ENCODE measurements at places on chromosomes 6 and 20.
A peak's percentile ranks its signal among the peaks of the same experiment; 100 is the strongest.

DNA sequence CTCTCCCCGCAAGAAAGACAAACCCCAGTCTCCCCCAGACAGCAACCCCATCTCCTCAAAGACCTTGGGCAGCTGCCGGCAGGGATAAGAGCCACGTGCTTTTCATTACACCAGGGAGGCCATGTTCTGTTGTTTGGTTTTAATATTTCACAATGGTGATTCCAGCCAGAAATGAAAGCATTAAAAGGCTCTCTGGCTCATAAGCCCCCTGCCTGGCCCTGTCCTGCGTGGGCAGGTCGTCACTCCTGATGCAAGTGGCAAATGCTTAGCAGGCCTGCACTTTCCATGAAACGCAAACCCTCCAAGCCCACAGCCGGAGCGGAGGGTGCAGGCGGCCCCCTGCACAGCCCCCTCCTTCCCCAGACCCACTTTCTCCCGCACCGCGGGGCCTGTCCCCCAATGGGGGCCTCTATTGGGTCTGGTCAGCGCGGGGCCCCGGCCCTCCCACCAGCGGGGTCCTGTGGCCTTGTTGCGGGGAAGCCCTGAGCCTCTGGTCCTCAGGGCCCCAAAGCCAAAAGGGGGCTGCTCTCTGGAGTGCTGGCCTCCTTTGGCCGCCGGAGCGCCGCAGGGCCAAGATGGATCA, 77.2 kb downstream of the TMEM242 start:
- no peak overlapping the region for H3K4me3 ChIP-seq
- peaks cover 13% of the 10 kb centered on the region for H3K4me1 ChIP-seq
- no peaks in the 10 kb centered on the region for H3K27me3 ChIP-seq
- no peak overlapping the region for H3K27ac ChIP-seq
- DNase-seq: no peak

GRCh38 chr6:74091136-74091793, 395.3 kb downstream of the CD109 start:
- H3K4me3 ChIP-seq: no peak overlapping the region
- no peaks in the 10 kb centered on the region for H3K36me3 ChIP-seq
- no peaks in the 10 kb centered on the region for H3K4me1 ChIP-seq
- H3K27ac ChIP-seq: no peak overlapping the region
- DNase-seq: no peak

DNA sequence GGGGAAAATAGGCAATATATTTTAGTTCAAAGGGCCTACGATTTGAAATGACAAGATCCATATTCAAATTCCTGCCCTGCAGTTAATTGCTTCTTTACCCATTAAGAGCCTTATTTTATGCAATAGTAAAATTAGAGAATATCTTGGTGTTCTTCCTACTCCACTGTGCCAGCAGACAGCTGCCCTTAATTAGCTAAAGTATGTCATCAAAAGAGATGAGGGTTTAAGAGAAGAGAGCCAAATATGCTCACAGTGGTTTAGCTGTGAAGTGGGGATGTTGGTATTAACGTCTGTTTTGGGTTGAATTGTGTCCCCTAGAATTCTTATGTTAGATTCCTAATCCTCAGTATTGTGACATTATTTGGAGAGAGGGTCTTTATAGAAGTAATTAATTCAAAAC, 148.1 kb downstream of the MOXD1 start:
- no peaks in the 10 kb centered on the region for H3K27me3 ChIP-seq
- no peak overlapping the region for H3K27ac ChIP-seq
- H3K4me1 ChIP-seq: no peaks in the 10 kb centered on the region
- H3K4me3 ChIP-seq: no peak overlapping the region
- no peaks in the 10 kb centered on the region for H3K36me3 ChIP-seq

DNA sequence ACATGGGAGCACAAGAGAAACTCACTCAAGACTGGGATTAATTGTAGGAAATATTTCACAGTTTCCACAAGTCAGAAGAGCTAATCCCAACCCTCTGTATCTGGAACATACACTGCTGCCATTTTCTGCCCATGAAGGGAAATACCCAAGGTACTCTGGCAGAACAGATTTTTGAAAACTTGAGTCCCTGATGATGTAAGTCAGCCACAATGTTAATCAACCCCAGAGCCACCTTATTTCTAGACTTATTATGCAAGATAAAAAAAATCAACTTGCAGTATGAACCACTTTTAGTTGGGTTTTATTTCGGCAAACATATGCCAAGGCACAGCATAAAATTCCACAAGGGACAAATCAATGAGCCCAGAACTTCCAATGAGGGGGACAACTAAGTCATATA, 141.5 kb downstream of the LY86 start:
- no peak for DNase-seq
- H3K36me3 ChIP-seq: no peaks in the 10 kb centered on the region
- H3K4me3 ChIP-seq: no peak overlapping the region
- H3K4me1 ChIP-seq: peaks cover 7% of the 10 kb centered on the region
- H3K27me3 ChIP-seq: no peaks in the 10 kb centered on the region

GRCh38 chr6:169450097-169450496, 196.5 kb upstream of the THBS2 start:
- no peaks in the 10 kb centered on the region for H3K27me3 ChIP-seq
- H3K4me3 ChIP-seq: no peak overlapping the region
- H3K36me3 ChIP-seq: no peaks in the 10 kb centered on the region
- H3K4me1 ChIP-seq: no peaks in the 10 kb centered on the region
- DNase-seq: no peak
- no peak overlapping the region for H3K27ac ChIP-seq

DNA sequence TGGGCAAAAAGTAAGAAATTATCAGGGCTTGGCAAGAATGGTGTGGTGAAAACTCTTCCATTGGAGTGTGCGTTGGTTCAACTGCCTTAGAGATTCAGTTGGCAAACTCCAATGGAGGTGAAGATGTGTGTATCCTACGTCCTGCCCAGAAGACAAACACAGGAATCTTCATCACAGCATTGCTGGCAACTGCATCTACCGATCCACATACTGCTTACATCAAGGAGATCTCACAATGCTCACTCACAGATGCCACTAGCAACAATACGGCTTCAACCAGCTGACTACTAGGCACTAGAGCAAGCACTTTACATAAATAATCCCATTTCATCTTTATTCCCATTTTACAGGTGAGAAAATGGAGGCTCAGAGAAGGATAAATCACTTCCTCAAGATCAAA, 10.0 kb upstream of the SPO11 start:
- no peak overlapping the region for H3K27ac ChIP-seq
- DNase-seq: no peak
- no peaks in the 10 kb centered on the region for H3K4me1 ChIP-seq
- H3K36me3 ChIP-seq: no peaks in the 10 kb centered on the region
- H3K4me3 ChIP-seq: no peak overlapping the region

- peak overlapping the region; percentile 99 for H3K27ac ChIP-seq
- H3K4me3 ChIP-seq: peak overlapping the region; percentile 67
- peak; percentile 50 for DNase-seq
Observed at GRCh38 chr6:111482188-111482958, 645 bp downstream of the REV3L start.

GRCh38 chr6:63458480-63459115, 113.7 kb upstream of the LOC128125822 start:
- H3K27ac ChIP-seq: peak overlapping the region; percentile 91
- H3K4me1 ChIP-seq: peaks cover 47% of the 10 kb centered on the region
- no peaks in the 10 kb centered on the region for H3K36me3 ChIP-seq
- no peaks in the 10 kb centered on the region for H3K27me3 ChIP-seq

- no peaks in the 10 kb centered on the region for H3K27me3 ChIP-seq
- no peak for DNase-seq
- H3K4me1 ChIP-seq: no peaks in the 10 kb centered on the region
- H3K27ac ChIP-seq: no peak overlapping the region
- H3K36me3 ChIP-seq: no peaks in the 10 kb centered on the region
- no peak overlapping the region for H3K4me3 ChIP-seq
Observed at GRCh38 chr6:77880501-77880900, 227.7 kb downstream of the MEI4 start.

- no peak overlapping the region for H3K27ac ChIP-seq
- H3K4me3 ChIP-seq: no peak overlapping the region
Observed at GRCh38 chr6:81894306-81894705, 141.8 kb upstream of the TENT5A start.

DNA sequence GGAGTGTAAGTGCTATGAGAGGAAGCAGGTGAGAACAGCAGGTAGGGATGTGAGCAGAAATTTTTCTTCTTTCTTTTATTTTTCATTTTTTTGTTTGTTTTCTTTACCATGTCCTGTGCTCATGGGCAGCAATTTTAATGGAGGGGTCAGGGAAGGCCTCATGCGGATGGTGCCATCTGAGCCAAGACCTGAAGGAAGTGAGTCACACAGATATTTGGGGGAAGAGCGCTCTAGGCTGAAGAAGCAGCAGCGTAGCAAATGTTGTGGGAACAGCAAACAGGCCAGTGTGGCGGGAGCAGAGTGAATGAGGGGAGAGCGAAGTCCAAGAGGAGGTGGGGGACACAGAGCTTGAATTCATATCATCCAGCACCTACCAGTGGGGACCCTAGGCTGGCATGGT, 12.7 kb downstream of the SPDEF start:
- H3K27me3 ChIP-seq: no peaks in the 10 kb centered on the region
- no peak for DNase-seq
- H3K27ac ChIP-seq: no peak overlapping the region
- H3K36me3 ChIP-seq: no peaks in the 10 kb centered on the region

DNA sequence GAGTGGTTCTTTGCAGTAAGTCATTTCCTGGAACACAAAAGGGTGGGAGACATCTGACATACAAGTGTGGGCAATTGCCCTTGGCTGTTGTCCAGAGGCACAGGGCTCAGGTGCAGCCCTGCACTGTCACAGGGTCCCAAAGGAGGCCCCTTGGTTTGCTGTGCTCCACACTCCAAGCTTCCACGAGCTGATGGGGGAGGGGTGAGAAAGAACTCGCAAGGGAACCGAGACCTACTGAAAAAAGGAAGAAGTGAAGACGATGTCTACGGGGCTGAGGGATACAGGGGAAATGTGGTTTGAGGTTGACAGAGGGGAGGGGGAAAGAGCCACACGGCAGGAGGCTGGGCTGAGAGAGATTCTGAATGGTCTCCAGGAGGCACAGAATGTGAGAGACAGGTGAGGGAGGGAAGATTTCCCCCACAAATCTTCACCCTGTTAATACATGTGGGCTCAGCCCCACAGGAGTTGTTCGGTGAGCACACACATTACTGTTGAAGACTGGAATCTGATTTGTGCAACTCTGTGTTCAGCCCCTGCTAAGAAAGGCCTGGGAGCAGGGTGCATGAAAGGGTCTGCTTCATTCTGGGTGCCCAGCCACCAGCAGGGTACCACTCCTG, 123.4 kb downstream of the LY86 start:
- no peaks in the 10 kb centered on the region for H3K27me3 ChIP-seq
- H3K4me3 ChIP-seq: no peak overlapping the region
- no peak for DNase-seq
- H3K4me1 ChIP-seq: peaks cover 15% of the 10 kb centered on the region

DNA sequence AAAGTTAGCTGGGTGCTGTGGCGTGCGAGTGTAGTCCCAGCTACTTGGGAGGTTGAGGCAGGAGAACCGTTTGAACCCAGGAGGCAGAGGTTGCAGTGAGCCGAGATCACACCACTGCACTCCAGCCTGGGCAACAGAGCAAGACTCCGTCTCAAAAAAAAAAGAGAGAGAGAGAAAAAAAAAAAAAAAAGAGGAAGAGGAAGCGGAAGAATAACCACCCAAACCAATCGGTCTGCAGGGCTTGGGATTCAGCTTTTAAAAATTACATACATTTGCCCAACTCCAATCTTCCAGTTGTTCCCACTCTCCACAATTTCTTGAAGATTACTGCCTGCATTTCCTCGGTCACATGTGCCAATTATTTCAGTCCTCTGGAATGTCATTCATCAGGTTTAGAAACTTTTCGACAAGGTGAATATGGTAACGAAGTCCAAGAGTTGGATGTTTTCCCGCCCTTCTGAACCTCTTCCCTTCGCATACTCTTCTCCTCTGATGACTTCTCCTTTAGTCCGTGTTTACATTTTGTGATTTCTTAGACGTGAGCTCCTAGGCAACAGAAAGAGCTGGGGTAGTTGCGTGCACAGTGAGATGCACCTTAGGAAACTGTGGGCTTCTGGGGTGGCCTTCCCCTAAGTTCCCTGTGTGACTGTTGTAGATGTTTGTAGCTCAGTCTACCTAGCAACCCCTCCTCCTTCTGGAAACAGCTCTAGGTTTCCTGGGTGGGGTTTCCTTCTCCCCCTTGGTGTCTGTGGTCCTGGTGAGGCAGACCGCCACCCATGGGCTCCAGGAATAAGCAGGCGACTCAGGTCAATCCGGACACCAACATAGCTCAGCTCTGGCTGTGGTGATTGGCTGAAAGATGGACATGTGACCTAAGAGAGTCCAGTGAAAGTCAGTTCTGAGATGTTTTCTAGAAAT, 63.0 kb upstream of the NCOA3 start:
- peaks cover 10% of the 10 kb centered on the region for H3K4me1 ChIP-seq
- no peaks in the 10 kb centered on the region for H3K27me3 ChIP-seq
- no peak overlapping the region for H3K27ac ChIP-seq
- DNase-seq: no peak

GRCh38 chr6:84333842-84334241, 106.4 kb upstream of the CEP162 start:
- H3K36me3 ChIP-seq: no peaks in the 10 kb centered on the region
- H3K27ac ChIP-seq: no peak overlapping the region
- DNase-seq: no peak
- no peaks in the 10 kb centered on the region for H3K4me1 ChIP-seq
- H3K4me3 ChIP-seq: no peak overlapping the region

- no peak for DNase-seq
- no peak overlapping the region for H3K27ac ChIP-seq
- H3K27me3 ChIP-seq: no peaks in the 10 kb centered on the region
- no peaks in the 10 kb centered on the region for H3K4me1 ChIP-seq
- H3K36me3 ChIP-seq: no peaks in the 10 kb centered on the region
- H3K4me3 ChIP-seq: no peak overlapping the region
Observed at GRCh38 chr20:19440660-19441527, 228.5 kb downstream of the SLC24A3 start.

GRCh38 chr20:33724439-33725094, 4.5 kb upstream of the PXMP4 start:
- DNase-seq: no peak
- no peaks in the 10 kb centered on the region for H3K36me3 ChIP-seq
- H3K27me3 ChIP-seq: no peaks in the 10 kb centered on the region
- H3K27ac ChIP-seq: no peak overlapping the region
- H3K4me1 ChIP-seq: peaks cover 6% of the 10 kb centered on the region
- H3K4me3 ChIP-seq: no peak overlapping the region

DNA sequence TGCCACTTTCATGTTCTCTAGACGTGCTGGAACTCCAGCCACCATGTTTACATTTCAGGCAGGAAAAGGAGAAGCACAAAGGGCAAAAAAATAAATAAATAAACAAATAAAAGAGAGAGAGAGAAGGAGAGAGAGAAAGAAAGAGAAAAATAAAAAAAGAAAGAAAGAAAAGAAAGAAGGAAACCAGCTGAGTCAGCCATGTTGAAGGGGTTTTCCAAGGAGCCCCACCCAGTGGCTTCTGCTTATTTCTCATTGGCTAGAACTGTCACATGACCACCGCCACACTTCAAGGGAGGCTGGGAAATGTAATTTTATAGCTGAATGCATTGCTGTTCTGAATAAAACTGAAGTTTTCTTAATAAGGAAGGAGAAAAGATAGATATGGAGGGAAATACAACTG, 71.1 kb downstream of the BFSP1 start:
- H3K4me1 ChIP-seq: no peaks in the 10 kb centered on the region
- no peak overlapping the region for H3K4me3 ChIP-seq
- no peak for DNase-seq
- no peaks in the 10 kb centered on the region for H3K36me3 ChIP-seq
- H3K27ac ChIP-seq: no peak overlapping the region

- no peaks in the 10 kb centered on the region for H3K36me3 ChIP-seq
- no peak overlapping the region for H3K4me3 ChIP-seq
- DNase-seq: no peak
- no peak overlapping the region for H3K27ac ChIP-seq
Observed at GRCh38 chr6:48069280-48069679, 41.7 kb downstream of the PTCHD4 start.

- H3K4me1 ChIP-seq: peaks cover 35% of the 10 kb centered on the region
- H3K4me3 ChIP-seq: no peak overlapping the region
- H3K27me3 ChIP-seq: no peaks in the 10 kb centered on the region
- no peak for DNase-seq
- no peak overlapping the region for H3K27ac ChIP-seq
Observed at GRCh38 chr6:24831771-24832716, 33.3 kb upstream of the ARMH2 start.

All from body of pancreas (tissue), 4 donors.